ENCODE measurements at places on chromosomes 3 and 15.

DNA sequence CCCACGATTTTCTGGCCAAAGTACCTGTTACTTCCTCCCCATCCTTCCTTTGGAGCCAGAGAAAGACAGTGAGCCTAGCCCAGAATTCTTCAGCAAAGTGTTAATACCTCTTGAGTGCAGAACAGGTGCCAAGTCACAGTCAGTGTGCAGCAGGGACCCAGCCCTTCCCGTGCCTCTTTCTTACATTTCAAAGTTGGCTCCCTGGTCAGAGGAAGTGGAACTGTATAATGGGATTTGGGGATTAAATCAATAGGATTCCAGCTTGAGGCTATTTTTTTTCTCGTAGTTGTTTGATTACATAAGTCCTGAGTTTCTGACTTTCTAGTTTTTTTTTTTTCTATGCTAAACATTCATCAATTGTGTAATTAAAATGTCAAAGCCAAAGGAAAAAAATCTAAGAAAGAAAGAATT, 52.6 kb upstream of the ABHD10 start:
- no peak for DNase-seq

DNA sequence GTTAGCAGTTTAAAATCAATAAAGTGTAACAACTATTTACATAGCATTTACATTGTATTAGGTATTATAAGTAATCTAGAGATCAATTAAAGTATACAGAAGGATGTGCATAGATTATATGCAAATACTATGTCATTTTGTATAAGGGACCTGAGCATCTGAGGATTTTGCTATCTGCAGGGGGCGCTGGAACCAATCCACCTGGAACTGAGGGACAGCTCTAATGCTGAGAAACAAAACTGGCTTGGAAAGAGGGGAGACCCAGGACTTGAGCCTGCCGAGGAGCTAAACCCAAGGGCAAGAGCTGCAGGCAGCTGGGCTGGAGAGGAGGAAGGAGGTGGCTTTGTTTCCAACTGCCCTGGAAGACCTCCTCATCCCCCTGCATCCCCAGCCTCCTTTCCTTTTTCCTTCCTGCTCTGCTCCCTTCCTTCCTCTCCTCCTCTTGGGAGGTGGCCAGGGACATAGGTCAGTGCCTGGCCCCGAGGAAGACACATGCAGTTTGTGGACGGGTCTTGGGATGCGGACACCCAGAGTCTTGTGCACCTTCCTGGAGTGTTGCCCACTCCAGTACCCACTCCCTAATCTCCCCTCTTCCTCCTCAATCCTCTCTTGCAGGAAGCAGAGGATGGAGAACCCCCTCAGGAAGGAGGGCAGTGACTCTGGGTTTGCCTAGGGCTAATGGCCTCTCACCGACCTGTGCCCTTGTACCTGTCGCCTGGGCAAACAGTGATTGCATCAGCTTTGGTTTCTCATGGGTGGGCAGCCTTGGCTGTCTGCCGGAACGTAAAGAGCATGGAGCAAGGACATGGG, 825 bp upstream of the RTP3 start:
- DNase-seq: no peak

- DNase-seq: no peak
Measured at GRCh38 chr3:134362221-134362620, 12.0 kb downstream of the AMOTL2 start.

DNA sequence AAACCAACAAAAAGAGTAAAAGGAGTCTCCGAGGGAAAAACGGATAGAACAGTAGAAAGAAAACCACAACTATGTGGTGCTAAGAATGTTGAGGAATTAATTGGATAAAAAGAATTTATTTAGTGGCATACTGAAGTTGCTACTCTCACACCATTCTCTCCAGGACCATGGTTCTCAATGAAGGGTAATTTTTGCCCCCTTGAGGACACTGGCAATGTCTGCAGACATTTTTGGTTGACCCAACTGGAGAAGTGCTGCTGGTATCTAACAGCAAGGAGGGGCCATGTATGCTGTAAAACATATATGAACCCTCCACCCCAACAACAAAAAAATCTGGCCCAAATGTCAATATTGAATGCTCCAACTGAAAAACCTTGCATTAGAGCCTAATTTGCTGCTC, 85.9 kb upstream of the CSPG5 start:
- DNase-seq: no peak

- DNase-seq: no peak
Measured at GRCh38 chr15:100191161-100191560, 150.6 kb downstream of the ADAMTS17 start.

- DNase-seq: no peak
Measured at GRCh38 chr3:157531301-157531660, 28.1 kb upstream of the VEPH1 start.

- DNase-seq: no peak
Measured at GRCh38 chr15:87752250-87752951, 504.1 kb downstream of the NTRK3 start.

DNA sequence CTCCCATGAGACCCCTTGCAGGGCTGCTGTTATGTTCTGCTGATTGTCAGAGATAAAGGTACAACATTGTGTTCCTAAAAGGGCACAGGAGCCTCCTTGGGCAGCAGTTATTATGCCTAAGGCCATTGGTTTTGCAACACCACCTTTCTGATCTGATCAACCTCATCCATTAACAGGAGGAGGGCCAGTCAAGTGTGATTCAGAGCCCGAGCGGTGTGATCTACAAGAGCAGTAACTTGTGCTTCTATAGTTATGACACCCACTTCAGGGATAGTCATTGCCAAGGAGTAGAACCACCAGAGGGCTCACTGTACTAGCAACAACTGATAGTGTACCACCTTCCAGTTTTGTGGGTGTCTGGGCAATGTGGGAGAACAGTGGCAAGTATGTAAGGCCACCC, 1457.9 kb upstream of the CADM2 start:
- no peak for DNase-seq

DNA sequence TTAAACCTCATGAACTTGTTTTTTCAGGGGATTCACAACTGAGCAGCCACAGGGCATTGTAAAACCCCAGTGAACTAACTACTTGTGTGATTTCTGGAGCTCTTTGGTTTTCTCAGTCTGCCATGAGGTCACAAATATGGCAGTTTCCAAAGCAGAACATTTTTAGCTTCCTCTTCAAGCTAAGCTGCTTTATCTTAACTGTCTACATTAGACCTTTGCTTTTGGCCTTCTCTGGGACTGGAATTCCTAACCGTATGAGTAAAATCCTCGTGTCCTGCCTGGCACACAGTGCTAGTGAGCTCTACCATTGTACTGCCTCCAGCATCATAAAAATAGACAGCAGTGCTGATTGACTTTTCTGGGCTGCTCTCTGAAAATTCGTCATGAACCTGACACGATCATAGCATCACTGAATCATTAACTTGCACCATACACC, 22.1 kb downstream of the CDIN1 start:
- DNase-seq: no peak

DNA sequence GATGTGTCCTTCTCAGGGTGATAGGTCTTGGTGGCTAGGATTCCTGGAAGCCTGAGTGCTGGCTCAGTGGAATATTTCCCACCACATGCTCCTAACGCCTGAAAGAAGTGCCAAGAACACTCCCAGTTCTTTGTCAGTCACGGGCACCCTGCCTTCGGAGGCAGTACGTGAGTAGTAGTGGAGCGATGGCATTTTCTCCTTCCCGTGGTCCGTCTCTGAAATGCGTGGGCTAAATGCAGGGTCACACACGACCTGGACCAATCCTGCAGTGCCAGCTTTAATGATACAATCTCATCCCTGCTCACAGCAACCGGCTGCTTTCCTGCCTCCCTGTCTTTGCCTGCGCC, 14.5 kb downstream of the H1-8 start:
- no peak for DNase-seq

- no peak for DNase-seq
Measured at GRCh38 chr3:77234004-77234403, 194.1 kb downstream of the ROBO2 start.

DNA sequence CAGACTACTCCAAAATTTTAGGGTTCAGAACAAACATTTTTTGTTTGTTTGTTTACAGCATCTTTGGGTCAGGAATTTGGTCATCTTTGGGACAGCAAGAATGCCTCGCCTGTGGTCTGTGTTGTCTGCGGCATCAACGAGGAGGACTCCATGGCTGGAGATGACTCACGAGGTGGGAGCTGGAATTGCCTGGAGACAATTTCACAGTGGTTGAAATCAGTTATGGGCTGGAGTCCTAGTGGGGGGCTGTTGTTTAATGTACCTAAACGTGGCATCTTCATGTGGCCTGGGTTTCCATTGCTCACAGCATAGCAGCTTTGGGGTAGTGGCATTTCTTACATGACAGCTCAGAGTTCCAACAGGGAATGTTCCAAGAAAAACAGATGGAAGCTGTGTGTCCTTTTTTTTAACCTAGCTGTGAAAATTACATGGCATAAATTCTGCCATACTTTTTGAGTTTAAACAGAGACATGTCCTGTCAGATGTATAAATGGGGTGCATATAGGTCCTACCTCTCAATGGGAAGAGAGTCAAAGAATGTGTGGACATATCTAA, 507.3 kb upstream of the CBLB start:
- DNase-seq: no peak

GRCh38 chr15:62844564-62845240, 197.8 kb upstream of the TPM1 start:
- DNase-seq: no peak

- DNase-seq: no peak
Measured at GRCh38 chr15:90203473-90203872, 2.3 kb downstream of the SEMA4B start.

DNA sequence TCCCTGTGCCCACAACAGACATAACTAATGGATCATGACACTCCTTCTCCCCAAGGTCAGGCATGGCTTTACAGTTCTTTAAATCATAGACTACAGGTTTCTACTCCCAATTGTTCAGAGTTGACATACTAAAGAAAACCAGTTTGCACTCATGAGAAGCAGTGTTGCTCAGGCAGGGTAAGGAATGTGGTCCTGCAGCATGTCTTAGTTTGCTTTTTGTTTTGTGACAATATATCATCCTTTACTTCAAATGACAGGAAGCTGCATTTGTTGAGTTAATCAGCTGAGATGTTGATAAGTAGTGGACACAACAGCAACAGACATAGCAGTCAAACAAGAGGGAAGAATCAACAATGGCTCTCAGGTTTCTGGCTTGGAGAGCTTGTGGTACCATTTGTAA, 267.5 kb downstream of the SLCO3A1 start:
- DNase-seq: no peak

DNA sequence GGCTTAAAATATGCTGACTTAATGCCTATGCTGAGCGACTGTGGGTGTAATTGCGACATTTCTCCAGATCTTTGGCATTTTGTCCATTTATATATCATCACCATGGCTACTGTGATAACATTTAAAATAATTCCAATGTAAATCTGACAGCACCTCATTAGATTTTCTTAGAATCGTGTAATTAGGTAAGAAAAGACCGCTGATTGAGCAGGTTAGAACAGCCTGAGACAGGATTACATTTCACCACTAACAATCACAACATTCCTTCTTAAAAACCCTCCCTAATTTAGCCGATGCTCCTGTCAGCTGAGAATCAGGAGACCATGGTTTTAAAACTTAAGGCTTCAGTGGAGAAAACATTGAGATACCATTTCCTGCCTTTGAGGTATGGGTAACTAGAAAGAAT, 455.3 kb upstream of the PDZRN3 start:
- DNase-seq: no peak

GRCh38 chr3:60552581-60552980, 698.7 kb downstream of the FHIT start:
- no peak for DNase-seq

- DNase-seq: no peak
Measured at GRCh38 chr3:138400651-138401070, 33.8 kb upstream of the ESYT3 start.

GRCh38 chr3:15387735-15388134, 39.6 kb downstream of the METTL6 start:
- DNase-seq: no peak

DNA sequence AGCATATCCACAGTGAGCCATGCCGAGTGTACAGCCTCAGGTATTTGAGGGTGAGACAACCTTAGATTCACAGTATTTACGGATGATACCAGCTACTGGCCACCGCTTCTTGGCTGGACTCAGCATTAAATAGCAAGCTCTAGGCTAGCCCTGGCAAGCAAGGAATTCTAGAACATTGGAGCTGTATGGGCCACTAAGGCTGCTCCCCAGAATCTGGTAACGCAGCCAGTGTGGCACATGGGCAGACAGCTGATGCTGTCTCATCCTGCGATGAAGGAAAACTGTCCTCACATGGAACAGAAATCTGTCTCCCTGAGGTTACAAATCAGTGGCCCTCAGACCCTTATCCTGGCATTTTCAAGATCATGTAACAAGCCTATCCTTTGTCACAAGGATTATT, 57.6 kb upstream of the RGMA start:
- DNase-seq: no peak

GRCh38 chr3:165983284-165983683, 146.1 kb upstream of the BCHE start:
- no peak for DNase-seq

DNA sequence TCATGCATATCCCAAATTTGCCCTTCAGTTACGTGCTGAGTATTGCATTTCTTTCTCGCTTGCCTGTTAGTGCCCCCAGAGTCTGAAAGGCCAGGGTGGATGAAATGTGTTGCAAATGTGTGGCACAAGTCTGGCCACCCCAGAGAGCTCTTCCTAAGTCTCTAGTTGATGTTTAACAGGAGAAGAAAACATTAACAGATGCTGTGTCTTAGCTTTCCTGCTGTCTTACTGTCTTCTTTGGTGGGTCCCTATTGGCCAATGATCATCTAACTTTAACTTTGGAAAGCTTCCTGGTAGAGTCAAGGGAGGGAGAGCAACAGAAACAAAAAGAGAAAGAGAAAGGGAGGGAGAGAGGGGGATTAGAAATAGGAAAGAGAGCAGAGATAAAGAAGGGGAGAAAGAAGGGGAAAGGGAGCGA, 76.7 kb upstream of the P3H2 start:
- no peak for DNase-seq

GRCh38 chr15:78437107-78437761, 782 bp upstream of the IREB2 start:
- no peak for DNase-seq

GRCh38 chr15:51202783-51203182, 108.1 kb upstream of the TNFAIP8L3 start:
- no peak for DNase-seq

- no peak for DNase-seq
Measured at GRCh38 chr3:150754896-150755295, 8.1 kb downstream of the SIAH2 start.

GRCh38 chr15:86877171-86877631, 797.5 kb downstream of the AGBL1 start:
- DNase-seq: no peak

DNA sequence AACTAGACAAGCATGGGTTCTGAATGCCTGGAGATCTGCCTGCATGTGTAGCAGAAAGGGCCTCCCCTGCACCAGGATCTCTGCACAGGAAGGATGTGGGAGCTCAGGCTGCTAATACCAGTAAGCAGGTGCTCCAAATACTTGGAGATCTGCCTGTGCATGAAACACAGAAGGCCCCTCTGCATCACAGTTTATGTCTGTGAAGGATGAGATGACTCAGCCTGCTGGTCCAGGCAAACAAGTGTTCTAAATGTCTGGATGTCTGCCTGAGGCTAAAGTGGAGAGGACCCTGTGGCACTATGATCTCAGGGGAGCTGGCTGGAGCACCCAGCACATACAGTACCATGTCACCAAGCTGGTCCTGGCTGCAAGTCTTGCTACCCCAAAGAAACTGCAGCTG, 678.8 kb downstream of the MCTP2 start:
- no peak for DNase-seq

GRCh38 chr15:85356276-85356675, 24.1 kb upstream of the AKAP13 start:
- no peak for DNase-seq

- DNase-seq: no peak
Measured at GRCh38 chr3:53169045-53169831, 8.2 kb downstream of the PRKCD start.

- DNase-seq: no peak
Measured at GRCh38 chr15:98738689-98739401, 90.5 kb downstream of the IGF1R start.
